NCI-H510A treated with DMSO at 0.1 percent for 48 hours (cell line): ENCODE measurements at places on chromosomes 16 and 17.

GRCh38 chr16:70608521-70608920, 37.8 kb upstream of the IL34 start:
- DNase-seq: no peak

- DNase-seq: peak; percentile 90
These were observed 38.5 kb downstream of the MSI2 start for GRCh38 chr17:57294629-57295501.

DNA sequence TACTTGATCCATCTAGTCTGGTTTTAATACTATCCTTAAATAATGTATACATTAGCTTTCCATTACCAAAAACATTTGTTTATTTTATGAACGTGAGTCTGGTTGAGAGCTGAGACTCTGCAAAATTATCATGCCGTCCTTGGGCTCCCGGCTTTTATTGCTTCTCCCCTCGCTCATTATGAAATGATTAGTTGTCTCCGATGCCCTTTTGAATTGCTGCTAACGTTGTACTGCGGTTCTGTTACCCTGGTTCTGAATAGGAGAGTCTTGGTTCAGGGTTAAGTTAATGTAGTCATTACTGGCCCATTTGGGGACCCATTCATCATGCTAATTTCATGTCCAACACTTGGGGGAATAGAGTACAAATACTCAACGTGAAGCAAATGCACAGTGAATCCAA, 12.8 kb downstream of the XYLT1 start:
- DNase-seq: no peak

DNA sequence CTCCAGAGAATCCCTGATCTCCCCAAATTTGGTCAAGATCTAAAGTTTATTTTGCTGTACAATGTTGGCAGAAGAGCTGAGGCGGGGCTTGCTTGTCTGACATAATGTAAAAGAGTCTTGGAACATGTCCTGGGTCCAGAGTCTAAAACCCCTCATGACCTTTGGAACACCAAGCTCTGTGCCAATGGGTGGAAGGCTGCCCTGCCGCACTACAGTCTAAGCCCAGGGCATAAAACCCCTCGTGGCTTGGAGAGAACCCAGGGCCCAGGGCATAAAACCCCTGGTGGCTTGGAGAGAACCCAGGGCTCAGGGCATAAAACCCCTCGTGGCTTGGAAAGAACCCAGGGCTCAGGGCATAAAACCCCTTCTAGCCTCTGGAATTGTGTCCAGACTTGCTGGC, 36.7 kb downstream of the CCDC57 start:
- no peak for DNase-seq

DNA sequence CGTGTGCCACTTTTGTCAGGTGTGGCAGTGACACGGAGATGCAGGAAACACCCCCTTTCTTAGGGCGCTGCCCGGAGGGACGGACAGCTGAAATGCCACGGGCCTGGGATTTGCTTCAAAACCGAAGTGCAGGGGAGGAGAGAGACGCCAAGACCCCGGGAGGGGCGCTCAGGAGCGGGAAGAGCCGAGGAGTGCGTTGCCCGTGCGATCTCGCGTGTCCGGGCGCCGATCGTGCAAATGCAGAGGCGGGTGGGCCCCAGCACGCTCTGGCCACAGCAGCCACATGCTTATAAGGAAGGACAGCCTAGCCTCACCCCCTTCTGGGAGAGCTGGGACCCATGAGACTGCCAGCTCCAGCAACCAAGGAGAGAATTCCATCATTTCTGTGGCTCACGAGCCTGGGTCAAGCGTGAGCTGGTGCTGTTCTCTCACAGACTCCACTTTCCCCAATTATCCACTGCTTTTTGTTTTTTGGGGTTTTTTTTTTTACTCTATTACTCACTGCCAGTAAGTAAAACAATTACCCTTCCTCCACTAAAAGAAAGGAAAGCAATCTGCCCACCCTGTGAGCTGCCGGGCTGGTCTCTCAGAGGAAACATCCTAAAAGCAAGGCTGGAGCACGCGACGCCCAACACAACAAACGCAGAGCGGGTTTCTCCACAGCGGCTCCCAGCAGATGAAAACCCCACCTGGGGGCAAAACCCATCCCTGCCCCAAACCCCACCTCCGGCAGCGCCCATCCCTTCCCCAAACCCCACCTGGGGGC, 27.2 kb upstream of the C16orf95 start:
- no peak for DNase-seq

GRCh38 chr17:47696717-47697642, 3.0 kb downstream of the TBKBP1 start:
- no peak for DNase-seq

GRCh38 chr16:63361032-63361624, 1324.9 kb upstream of the CDH8 start:
- DNase-seq: peak; percentile 52

DNA sequence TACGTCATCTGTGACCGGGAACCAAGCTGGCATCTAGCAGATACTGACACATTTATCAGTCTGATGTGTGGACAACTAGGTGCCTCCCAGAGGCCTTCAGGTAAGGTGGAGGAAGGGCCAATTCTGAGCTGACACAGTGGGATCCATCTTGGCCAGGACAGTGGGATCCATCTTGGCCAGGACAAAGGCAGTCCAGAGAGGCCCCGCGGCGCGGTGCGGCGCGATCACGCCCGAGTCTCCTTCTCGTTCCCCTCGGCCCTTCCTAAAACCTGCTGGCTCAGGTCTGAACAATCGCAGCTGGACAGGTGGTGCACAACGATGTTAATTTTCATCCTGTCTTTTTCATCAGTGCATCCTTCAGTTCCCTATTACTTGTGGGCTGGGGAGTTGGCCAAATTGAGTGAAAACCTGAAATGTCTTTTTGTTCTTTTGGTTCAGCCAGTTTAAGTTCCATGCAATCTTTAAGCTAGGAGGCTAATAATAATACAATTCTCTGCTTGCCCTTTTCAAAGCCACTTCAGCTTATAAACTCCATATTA, 486 bp upstream of the WSB1 start:
- no peak for DNase-seq

GRCh38 chr16:87891764-87892163, 22.5 kb upstream of the SLC7A5 start:
- DNase-seq: no peak

DNA sequence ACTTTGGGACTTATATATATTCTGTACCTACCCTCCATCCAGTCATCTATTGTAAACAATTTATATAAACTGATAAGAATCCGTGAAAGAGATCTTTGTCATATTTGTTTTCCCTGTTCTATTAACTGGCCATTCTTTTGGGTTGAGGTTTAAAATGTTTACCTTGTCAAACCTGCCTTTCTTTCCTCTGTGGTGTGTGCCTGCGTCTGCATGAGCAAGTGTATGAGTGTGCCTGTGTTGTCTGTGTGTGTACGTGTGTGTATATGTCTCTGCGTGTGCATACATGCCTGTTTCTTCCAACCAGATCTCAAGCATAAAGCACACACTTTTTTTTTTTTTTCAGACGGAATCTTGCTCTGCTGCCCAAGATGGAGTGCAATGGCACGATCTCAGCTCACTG, 201.5 kb downstream of the C16orf95 start:
- no peak for DNase-seq

- DNase-seq: no peak
These were observed 647 bp downstream of the VAC14 start for GRCh38 chr16:70800311-70800710.

DNA sequence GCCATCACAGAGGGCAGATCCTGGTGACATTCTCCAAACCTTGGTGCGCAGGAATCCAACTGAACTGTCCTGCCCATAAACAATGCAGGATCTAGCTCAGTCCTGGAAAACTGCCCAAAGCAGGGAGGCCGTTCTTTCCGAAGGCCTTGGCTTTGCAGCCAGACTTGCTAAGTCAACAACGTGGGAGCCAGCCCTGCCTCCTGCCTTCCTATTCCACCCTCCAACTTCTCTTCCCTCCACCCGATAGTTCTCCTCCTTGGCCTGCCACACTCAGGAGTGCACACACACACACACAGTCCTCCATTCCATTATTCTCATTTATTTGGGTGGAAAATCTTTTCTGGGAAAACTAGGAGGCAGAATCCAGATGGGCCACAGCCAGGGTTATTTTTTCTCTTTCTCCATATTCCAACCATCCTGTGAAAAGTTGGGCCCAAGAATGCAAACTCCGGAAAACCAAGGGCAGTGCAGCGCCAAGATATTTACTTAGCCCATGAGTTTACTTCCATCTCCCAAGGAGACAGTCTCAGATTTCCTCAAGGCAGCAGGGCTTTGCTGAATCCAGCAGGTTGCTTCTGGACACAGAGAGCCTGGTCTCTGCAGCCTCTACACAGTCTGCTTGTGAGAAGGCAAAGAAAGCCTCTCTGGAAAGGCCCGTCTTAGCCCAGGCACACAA, 15.8 kb downstream of the COPRS start:
- DNase-seq: no peak
